Stimulated activated CD8-positive, alpha-beta memory T cell treated with anti-CD3 and anti-CD28 coated beads, Interleukin-7, amount 100 ng/mL, for 24 hours (primary cell): ENCODE measurements at places on chromosomes 11 and 22.

DNA sequence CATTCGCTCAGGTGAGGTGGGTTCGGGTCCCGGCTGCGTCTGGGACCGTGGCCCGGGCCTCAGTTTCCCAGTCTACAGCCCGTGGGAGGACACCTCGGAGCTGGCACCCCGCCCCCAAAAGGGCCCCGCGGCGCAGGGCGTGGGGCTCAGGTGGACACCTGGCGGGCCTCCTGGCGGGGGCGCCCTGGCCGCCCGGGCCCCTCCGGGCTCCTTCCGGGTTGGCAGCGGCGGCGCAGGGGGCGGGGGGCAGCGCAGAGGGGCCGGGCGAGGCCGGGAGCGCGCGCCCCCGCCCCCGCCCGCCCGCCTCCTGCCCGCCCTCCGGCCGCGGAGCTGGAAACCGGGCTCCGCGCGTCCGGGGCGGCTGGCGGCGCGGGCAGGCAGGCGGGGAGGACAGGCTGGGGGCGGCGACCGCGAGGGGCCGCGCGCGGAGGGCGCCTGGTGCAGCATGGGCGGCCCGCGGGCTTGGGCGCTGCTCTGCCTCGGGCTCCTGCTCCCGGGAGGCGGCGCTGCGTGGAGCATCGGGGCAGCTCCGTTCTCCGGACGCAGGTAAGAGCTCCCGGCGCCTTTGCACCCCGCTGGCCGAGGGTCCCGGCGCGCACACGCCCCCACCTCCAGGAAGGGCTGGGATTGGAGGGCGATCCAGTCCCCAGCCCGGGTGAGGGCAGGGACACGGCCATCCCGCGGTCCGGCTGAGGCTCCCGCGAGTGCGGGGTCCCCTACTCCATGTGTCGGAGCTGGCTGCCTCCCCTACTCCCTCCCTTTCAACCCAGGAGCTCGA is at the start of gene EMID1:
Gene EMID1 (plus strand): TSS at position 303 of the 778 bp plus-strand sequence. CDS start 143 bp downstream, at position 446.
- DNase-seq = no peak

DNA sequence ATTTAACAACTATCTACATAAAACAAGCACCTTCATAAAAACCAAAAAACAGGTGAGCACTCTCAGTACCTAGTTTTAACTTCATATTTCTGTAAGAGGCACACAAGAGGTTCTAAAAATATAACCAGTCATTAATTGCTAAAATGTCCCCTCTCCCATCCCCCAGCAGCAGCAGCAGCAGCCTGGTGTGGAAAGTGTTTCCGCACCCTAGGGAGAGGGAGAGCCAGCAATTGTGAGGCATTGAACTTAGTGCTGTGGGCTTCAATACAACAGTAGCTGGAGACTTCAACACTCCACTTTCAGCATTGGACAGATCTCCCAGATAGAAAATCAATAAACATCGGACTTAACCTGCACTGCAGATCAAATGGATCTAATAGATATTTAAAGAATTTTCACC is 1158.5 kb downstream of the JRKL start:
- no peak for DNase-seq

- DNase-seq = no peak
These were observed 259.8 kb upstream of the ANO5 start for GRCh38 chr11:21933095-21933494.

GRCh38 chr11:63683133-63683991 is 2.1 kb downstream of the RTN3 start:
- DNase-seq = no peak

DNA sequence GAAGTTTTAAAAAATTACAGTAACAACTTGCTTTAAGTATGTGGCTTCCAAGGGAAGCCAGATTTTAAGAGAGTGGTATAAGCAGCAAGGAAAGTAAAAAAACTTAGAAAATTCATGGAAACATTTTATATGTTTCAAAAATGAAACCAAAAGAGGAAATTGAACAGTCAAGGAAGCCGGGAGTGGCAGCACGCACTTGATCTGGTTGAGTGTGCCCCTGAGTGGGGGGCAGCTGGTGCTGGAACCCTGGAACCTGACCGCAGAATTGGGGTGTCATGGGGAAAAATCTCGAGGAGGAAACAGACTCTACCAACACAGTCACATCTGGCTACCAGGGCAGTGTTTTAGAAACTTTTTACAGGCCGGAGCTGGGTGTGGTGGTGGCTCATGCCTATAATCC is 14.0 kb downstream of the MICALL1 start:
- DNase-seq = no peak

GRCh38 chr22:47437636-47438035 is 675.2 kb downstream of the TBC1D22A start:
- no peak for DNase-seq

- no peak for DNase-seq
These were observed 141.4 kb downstream of the PARVA start for GRCh38 chr11:12518606-12519385.

GRCh38 chr11:19849107-19849789 is 136.6 kb downstream of the NAV2 start:
- DNase-seq = no peak

DNA sequence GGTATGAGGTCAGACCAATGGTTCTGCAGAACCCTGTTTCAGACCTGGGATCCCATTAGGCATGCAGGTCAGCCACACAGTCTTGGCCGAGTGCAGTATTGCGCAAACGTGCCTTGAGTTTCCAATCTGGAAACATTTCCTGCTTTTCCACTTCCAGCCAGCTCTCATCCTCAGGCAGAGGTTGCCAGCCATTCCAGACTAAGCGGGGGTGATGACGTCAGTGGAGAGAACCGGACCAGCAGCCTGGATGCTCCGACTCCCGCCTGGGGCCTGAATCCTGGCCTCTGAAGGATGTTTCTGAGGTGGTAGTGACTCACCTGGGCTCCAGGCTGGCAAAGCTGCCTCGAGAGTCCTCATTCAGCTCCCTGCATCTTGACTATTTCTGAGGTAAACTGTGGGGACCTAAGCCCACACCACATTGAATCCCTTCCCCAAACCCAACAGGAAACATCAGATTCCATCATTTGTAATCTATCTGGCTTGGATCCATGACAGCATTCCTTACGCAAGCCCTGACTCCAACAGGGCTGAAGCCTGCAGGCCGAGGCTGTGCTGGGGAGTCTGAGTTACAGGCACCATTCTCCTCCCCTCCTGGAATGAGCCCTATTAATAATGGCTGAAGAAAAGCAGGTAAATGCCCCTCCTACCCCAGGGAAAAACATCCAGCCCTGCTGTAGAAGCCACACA is 83.0 kb downstream of the ABTB2 start:
- DNase-seq = no peak

DNA sequence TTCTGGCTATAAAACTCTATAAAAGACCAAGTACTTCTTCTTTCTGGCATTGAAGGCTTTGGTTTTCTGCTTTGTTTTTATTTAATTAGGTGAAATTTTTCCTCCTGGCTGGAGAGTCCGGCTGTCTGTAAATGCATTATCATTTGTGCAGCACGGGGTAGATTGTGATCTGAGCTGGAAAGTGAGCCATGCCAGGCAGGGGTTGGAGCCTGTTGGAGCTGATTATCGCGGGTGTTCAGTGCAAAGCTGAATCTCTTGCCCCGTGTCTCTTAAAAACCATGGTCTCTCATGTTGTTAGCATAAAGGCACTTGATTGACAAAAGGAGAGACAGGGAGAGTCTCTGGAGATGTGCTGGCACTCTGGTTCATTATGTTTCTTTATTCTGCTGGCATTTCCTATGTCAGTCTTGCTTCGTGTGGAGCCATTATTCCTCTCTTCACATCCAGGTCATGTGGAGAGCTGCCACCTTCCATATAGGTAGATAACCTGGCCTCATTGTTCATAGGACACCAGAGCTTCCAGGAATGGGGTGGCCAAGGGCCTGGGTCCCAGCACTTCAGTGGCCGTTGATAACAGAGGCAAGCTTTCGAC is 75.2 kb downstream of the LDLRAD3 start:
- no peak for DNase-seq

DNA sequence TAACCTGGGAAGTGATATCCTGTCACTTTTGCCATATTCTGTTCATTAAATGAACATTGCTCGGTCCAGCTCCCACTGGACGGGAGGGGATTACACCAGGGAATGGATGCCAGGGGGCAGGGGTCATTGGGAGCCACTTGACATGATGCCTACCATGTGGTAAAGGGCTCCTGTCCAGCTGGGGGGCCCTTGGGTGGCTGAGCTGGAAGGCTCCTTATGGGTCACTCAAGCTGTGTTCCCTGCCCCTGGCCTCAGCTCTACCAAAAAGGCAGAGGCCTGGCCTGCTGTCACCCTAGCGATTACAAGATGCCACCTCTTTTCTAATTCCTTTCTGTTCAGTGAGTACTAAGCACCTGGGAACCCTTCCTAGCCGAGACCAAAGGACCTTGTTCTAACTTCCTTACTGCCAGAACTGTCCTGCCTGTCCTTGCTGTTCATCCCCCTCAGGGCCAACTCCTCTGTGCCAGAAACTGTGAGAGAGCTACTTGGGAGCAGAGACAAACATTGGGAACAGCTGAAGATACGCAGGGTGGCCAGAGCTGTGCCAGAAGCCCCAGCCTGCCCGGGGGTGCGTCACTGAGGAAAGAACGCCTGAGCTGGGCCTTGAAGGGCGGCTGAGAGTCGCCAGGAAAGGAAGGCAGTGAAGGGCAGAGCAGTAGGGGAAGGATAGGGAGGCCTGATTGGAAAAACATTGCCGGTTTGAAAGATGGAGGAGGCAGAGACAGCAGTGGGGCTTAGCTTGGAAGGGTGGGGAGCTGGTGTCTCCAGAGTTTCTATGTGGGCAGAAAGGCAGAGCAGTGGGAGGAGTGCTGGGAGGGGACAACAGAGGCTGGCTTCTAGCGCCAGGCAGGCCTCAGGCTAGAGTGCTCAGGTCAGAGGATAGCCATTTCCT is 12.7 kb upstream of the UVRAG start:
- DNase-seq = no peak
